ENCODE measurements at places on chromosomes 16 and 17. TPM values are rescaled to one million over a fixed set of nuclear protein-coding genes. Genes with fewer than 3 reads are reported as not detected.

DNA sequence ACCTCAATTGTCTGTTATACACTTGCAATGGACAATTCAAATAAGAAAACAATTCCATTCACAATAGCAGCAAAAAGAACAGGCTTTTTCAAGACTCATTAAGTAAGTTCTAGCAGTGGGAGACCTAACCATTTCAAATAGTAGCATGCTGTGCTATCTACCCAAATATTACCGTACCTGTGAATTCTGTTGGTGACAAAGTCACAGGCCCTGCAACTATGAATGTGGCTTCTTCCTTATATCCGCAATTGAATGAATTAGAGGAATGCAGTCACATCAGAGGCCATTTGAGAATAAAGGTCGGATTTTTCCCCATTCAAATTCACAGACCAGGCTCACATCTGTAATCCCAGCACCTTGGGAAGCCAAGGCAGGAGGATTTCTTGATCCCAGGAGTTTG is 800 bp upstream of the NME4 start:
- no peak for DNase-seq

- DNase-seq = peak; percentile 95
Observed at GRCh38 chr17:7314719-7315569, at the start of gene GPS2. Gene GPS2, minus strand, starts transcription at chr17:7315360. Its CDS starts 308 bp downstream, at chr17:7315052.

The HEATR9 gene
- total RNA-seq = not detected

- DNase-seq = no peak
Observed at GRCh38 chr17:61986898-61987297, 59.1 kb upstream of the INTS2 start.

- DNase-seq = no peak
Observed at GRCh38 chr16:67174706-67175231, 4.4 kb downstream of the NOL3 start.

- DNase-seq = no peak
Observed at GRCh38 chr16:60792437-60792836, 1243.8 kb downstream of the CDH8 start.

The OR3A3 gene
- not detected for total RNA-seq

The CORO1A gene
- 3.4 TPM for total RNA-seq

GRCh38 chr16:2288726-2289125 is 20.8 kb upstream of the RNPS1 start:
- DNase-seq = peak; percentile 22

The CSH2 gene
- total RNA-seq = not detected

The FOXL1 gene
- 0.09 TPM for total RNA-seq

DNA sequence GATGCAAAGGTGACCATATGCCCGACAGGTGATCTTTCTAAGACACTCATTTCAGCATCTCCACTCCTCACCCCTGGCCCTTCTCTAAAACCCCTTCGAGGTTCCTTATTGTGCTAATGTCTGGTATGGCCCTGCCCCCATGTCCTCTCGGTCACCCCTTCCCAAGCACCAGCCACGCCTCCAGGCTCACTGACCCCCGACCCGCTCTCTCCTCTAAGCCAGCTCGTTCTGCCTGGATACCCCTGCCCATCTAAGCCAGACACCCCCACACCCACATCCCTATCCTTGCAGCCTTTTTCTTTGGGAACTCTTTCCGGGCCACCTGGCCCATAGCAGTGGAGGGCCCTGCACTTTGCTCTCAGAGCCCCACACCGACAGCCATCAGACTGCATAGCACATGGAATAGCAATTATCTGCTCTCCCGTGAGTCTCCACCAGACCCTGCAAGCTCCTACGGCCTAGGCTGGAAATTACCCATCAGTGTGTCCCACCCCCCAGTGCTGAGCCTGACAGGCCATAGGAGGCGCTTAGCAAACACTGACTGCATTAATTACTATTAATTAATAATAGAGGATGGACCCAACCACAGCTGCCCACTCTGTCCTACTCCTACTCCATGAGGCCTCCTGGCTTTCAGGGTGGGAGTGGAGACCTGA is 176.7 kb downstream of the TMEM132E start:
- DNase-seq = peak; percentile 33

DNA sequence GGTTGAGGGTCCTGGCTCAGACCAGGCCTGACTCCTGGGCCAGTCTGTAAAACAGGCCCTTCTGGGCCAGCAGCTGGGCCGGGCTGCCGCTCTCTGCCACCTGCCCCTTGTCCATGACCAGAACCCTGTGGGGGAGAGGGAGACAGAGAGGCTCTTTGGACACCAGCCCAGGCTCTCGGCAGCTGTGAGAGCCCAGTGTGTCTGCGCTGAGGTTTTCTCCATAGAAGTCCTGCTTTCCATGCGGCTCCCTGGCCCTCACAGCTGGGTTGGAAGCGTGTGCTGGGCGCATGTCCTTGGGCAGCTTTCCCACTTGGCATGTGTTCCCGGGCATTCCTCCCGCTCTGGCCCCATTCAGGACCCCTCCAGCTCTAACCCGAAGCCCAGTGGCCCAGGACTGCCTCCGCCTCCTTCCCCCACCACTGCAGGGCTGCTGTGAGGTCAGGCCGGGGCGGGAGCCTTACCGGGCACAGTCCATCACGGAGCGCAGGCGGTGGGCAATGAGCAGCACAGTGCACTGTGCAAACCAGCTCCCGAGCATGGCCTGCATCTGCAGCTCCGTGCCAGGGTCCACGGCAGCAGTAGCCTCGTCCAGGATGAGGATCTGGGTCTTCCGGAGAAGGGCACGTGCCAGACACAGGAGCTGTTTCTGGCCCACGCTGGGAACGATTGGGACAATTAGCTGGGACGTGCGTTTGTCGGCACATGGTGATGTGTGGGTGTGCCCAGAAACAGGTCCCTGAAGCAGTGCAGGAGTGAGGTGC is 73.0 kb downstream of the ABCC6 start:
- DNase-seq = no peak

GRCh38 chr17:68972119-68972704 is 17.0 kb upstream of the ABCA8 start:
- no peak for DNase-seq

DNA sequence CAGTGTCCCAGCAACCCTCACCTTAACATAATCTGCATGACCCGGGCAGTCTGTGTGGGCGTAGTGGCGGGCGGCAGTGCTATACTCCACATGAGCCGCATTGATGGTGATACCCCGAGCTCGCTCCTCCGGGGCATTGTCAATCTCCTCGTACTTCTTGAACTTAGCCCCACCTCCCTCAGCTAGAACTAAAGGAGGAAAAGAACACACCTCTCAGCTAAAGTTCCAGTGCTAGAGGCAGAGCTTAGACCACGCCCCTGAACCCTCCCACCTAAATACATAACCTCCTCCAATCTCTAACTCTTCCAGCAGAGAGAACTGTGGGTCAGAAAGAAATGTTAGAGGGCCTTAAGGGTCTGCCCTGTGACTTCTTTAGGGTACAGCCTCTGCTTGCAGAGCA is 855 bp downstream of the TUFM start:
- no peak for DNase-seq

GRCh38 chr16:777826-778225 is 10.4 kb downstream of the RPUSD1 start:
- DNase-seq = no peak

The SLC9A5 gene
- total RNA-seq = 9.1 TPM

DNA sequence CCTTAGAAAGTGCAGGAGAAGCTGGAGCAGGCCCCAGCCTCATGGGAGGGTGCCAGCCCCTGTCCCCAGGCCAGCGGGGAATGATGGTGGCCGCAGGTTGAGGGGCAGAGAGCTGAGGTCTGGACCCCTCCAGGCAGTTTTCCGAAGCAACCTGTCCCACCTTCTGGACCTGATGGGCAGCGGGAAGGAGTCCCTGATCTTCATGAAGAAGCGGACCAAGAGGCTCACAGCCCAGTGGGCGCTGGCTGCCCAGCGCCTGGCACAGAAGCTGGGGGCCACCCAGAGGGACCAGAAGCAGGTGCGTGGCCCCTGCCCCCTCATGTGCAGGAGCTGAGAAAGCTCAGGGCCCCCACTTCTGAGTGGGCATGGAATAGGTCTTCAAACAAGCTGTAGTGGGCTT is 36.8 kb downstream of the MGAT5B start:
- DNase-seq = no peak

- DNase-seq = peak; percentile 25
Observed at GRCh38 chr17:81349397-81350319, 45.6 kb upstream of the BAHCC1 start.

The DYNLL2 gene
- 39.3 TPM for total RNA-seq

DNA sequence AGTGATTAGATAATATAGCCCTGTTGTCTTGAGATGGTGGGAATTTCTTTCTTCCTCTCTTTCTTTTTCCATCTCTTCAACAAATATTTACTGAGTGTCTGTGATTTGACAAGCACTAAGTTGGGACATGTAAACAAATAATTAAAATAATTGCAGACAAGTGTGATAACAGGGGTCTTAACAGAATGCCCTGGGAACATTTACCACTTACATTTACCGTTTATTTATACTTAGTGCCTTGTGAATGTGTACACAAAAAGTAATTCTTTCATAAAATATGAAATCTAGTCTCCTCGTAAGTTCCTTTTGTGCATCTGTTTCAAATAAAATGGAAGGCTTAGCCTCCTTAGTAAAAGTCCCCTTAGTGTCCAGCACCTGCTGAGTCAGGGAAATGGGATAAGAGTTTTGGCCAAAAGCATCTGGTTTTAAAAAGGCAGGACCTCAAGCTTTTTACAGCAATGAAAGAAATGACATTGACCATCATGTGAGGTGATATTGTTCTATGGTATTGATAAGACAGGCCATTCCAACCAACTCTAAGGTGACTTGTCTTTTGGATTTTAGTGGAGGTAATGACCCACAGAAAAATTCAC is 188.2 kb downstream of the HS3ST3B1 start:
- DNase-seq = no peak

- peak; percentile 92 for DNase-seq
Observed at GRCh38 chr17:79793924-79794304, 3.0 kb downstream of the CBX8 start.

GRCh38 chr17:18143044-18143936 is 34.7 kb downstream of the MYO15A start:
- DNase-seq = peak; percentile 87

DNA sequence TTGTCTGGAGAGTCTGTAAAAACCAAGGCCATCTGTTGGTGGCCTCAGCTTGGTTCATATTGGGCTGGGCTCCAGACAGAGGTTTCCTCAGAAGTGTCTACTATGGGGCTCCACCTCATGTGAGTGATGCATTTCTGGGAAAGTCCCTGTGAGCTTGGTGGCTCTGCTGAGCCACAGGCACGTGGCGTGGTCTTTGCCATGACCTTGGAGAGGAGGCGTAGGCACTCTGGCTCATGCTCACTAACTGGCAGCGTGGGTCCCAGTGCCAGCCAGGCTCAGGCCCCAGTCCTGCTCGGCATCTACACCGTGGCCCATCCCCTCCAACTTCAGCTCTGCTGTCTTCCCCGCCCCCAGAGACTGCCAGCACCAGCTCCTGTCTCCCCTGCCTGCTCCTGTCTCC is 10.7 kb upstream of the SMTNL2 start:
- DNase-seq = no peak

- DNase-seq = no peak
Observed at GRCh38 chr17:76039121-76039520, 12.0 kb upstream of the EVPL start.

- DNase-seq = no peak
Observed at GRCh38 chr17:73427198-73427597, 115.4 kb upstream of the CDC42EP4 start.

The PDIA2 gene
- total RNA-seq = 1.4 TPM

DNA sequence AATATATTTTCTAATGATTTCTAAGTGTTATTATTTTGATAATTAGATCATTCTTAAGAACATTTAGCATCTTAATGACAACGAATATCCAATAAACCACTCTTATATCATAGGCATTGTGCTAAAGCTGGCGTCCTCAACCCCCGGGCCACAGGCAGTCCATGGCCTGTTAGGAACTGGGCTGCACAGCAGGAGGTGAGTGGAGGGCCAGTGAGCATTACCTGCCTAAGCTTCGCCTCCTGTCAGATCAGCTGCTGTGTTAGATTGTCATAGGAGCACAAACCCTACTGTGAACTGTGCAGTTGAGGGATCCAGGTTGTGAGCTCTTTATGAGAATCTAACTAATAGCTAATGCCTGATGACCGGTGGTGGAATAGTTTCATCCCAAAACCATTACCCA is 3.7 kb downstream of the DUXB start:
- DNase-seq = no peak

DNA sequence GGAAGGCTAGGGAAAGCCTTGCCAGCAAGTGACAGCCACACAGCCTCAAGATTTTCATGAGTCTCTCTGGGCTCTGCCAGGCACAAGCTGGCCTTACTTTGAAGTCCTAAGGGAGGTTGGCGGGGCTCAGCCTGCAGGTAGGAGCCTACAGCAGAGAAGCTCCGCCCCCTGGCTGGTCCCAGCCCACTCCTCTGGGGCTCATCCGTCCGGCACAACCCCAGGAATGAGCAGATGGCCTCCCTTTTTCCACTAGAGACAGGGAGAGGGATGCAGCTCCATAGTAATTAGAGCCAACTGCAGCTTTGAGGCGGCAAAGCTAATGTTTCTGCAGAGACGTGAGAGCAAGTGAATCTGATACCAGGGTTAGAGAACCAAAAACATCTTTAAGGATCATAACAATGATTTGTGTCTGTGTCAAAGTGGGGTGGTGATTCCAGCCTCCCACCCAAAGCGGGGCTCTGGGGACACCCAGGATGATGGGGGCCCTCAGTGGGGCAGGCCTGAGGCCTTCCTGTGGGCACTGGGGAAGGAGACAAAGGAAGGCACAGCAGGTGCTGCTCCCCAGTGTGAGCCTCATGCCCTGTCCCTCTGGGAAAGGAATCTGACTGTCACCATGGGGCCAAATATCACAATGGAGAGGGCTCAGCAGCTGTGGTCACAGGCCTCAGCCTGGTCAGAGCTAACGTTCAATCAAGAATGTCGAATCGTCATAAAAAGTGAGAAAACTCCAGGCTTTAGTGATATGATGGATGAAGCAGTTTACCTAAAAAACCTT is 61.5 kb downstream of the RBFOX3 start:
- peak; percentile 75 for DNase-seq

- DNase-seq = no peak
Observed at GRCh38 chr16:8622315-8622656, 788 bp downstream of the METTL22 start.

The CNTNAP1 gene
- total RNA-seq = 7.7 TPM

DNA sequence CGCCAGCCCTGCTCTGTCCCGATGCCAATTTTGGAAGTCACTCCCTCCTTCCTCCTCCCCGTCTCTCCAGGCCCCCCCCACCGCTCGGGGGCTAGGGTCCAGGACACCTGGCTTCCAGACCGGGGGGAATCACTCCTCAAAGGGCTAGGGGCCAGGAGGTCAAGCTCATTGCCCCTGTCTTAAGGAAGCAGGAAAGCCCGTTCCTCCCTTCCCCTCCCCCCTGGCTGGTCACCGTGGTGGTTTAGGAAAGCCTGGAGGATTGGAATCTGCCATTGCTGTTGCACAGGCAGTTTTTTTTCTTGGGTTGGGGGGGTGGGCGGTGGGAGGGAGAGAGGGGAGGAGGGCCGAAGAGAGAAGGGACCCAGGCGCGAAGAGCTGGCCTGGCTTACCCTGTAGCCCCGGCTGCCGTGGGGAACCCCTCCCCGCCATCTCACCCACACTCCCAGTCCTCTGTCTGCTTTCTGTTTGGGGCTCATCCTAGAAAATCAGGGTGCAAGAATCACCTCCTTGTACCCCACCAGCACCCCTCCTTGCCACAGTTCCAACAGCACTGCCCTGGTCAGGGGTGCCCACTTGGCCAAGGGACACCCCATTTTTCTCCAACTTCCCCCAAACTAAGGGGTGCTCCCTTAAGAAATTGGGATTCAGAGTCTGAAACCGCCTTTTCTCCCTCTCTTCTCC is 2.9 kb upstream of the BCL6B start:
- peak; percentile 76 for DNase-seq

- DNase-seq = peak; percentile 22
Observed at GRCh38 chr17:6160911-6161855, 91.0 kb downstream of the WSCD1 start.

Measured in H9 (cell line).